ENCODE measurements at places on chromosomes 16 and 17.
A peak's percentile ranks its signal among the peaks of the same experiment; 100 is the strongest.

DNA sequence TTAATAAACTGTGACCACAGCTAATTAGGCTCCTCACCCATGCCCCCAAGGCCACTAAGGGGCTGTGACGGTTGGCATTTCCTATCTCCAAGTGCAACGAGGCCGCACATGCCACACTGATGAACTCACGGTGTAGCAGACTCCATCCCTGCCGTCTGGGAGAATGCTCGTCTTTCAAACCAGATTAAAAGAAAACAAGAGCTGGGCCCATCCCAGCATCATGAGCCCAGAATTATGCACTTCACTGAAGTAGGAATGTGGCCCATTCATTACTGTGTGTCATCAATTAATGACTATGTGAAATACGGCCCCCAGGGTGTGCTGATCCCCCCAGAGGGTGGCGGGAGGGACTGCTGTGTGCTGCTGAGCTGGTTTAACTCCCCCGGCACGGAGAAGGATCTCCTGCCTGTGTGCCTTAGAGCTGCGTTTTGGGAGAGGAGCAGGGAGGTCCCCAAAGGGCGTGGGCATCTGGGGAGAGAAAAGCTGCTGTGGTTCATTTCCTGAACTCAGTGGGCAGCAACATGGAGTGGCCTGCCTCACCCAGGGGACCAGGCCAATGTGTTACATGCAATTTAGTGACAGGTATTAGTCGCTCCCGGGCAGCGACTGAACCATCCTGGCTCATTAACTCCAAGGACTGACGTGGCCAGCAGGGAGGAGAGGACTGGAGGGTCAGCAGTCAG is 194.5 kb downstream of the FOXL1 start:
- DNase-seq, result no peak

GRCh38 chr16:46768809-46769208 is 20.7 kb upstream of the MYLK3 start:
- DNase-seq, result peak; percentile 81

- DNase-seq, result no peak
Measured at GRCh38 chr17:4229627-4230541, 33.9 kb downstream of the ANKFY1 start.

- DNase-seq, result no peak
Measured at GRCh38 chr17:37605813-37606505, 3.3 kb downstream of the SYNRG start.

DNA sequence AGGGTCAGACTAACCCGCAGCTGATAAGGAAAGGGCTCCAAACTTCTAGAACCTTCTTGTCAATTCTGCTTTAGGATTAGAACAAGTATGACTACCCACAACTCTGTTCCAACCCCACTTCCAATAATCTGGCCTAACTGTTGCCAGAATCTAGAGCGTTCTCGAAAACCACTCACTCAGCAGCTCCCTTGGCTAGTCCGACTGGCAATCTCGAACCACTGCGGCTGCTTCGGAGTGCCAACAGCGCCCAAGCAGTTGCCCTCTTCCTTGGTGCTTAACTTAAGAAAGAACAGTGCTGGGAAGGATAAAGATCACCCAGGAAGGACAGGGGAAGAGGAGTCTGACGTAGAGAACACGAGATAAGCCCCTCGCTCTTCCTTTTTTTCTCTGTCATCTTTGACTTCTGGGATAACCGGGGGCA is 818 bp downstream of the DNAJC7 start:
- no peak for DNase-seq

DNA sequence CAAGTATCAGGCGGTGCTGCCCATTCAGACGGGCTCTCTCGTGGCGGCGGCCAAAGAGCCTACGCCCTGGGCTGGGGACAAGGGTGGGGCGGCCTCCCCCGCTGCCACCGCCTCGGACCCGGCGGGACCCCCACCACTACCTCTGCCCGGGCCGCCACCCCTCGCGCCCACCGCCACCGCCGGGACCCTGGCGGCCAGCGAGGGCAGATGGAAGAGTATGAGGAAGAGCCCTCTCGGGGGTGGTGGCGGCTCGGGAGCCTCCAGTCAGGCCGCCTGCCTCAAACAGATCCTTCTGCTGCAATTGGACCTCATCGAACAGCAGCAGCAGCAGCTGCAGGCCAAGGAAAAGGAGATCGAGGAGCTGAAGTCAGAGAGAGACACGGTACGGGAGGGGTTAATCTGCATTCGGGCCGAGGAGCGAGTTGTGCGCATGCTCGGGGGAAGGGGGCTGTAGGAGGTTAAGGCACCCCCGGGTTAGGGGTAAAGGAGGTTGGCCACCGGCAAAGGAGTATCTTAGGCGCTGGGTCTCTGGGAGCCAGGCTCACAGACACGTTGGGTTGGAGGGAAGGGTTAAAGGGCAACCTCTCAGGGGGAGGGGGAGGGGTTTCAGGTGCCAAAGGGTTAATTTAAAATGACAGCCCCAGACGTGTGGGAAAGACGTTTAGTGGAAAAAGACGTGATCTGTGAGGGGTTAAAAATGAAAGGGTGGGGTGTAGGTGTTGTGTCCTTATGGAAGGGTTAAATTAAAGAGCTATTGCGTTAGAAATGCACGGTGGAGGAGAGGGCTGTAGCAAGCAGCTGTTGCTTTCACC is 1.4 kb downstream of the MSL1 start:
- no peak for DNase-seq

DNA sequence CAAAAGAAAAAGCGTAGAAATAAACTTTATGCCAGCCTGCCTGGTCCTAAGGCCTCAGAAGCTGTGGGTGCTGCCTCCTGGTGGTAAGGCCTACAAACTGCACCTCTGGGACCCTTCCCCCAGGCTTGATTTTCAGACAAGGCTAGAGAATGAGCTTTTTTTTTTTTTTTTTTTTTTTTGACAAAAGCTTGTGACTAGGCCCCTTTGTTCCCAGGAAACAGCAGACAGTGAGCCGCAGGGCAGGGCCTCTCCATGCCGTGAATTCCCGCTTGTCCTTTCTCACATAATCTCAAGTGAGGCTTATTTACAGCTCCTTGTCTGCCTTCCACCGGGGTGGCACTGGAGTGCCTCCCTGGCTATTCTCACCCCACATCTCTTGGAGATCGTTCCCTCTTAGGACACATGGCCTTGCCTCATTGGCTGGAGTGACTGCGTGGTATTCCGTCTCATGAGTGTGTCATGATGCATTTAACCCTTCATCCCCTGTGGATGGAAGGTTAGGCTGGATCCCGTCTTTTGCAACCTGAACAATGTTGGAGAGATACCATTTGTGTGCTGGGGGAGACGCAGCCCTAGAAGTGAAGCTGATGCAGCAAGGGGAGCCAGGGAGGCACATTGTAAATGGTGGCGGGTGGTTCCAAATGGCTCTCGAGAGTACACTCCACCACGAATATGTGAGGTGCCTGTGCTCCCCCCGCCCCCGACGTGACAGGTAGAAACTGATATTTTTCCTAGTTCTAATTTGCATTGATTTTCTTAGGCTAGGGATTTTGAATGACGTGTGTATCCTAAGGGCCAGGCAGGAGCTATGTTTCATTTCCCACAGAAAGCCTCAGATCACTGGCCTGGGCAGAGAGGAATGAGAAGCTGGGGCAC is 49.6 kb downstream of the USP22 start:
- DNase-seq, result peak; percentile 27

DNA sequence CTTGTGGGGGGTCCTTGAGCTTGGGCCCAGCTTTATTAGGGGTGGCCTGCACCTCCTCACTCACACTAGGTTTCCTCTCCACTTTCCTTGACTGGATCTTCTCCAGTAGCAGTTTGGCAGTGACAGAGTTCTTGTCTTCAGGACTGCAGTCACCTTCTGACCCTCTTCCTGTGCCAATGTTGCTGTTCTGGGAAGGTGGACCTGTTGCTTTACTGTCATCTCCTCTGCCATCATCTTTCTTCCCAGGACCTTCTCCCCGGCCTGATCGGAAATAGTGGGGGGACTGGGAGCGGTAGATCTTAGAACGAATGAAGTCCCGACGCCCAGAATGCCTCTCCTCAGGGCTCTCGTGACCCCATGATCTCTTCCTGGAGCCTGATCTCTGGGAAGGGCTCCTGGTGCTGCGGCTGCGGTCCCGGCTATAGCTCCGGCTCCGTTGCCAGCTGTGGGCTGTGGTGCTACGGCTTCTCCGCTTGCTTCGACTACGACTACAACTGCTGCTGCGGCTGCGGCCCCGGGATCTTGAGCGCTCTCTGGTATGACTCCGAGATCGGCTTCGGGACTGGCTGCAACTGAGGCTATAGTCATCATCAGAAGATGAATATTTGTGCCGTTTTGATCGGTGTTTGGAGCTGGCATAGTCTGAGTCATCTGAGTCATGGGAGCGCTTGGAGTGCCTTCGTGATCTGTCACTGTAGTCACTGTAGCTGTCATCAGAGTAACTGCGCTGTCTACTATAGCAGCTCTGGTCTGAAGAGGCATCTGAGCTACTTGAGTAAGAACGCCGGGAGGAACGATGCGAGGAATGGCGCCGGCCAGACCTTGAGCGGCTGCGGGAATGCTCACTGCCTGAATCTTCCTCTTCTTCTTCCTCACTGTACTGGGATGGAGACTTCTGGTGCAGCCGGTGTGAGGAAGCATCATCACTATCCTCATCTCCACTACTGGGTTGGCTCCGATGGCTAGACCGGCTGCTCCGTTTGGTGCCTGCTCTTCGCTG is 9.5 kb upstream of the ITGA2B start:
- no peak for DNase-seq

GRCh38 chr17:17022011-17022410 is 20.2 kb upstream of the MPRIP start:
- no peak for DNase-seq

GRCh38 chr16:52499060-52499440 is 47.9 kb downstream of the TOX3 start:
- no peak for DNase-seq

DNA sequence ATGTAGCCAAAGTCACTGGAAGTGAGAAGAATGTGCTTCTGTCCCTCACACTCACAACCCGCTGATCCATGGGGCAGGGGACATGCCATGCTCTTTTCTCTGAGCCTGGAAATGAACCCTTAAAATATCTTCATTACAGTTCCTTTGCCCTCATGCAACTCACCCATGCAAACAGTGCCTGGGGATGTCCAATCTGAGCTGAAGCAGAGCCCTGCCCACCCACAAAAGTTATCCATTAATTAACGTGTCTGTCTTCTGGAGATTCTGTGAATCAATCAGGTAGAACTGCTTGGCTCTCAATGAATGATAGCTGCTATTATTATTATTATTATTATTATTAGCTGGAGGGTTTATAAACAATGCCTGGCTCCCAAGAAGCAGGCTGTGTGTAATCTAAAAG is 133.7 kb downstream of the USP31 start:
- no peak for DNase-seq

GRCh38 chr17:28843816-28844148 is 1.2 kb upstream of the FAM222B start:
- DNase-seq, result no peak

GRCh38 chr16:4110065-4110464 is 6.2 kb downstream of the ADCY9 start:
- no peak for DNase-seq

DNA sequence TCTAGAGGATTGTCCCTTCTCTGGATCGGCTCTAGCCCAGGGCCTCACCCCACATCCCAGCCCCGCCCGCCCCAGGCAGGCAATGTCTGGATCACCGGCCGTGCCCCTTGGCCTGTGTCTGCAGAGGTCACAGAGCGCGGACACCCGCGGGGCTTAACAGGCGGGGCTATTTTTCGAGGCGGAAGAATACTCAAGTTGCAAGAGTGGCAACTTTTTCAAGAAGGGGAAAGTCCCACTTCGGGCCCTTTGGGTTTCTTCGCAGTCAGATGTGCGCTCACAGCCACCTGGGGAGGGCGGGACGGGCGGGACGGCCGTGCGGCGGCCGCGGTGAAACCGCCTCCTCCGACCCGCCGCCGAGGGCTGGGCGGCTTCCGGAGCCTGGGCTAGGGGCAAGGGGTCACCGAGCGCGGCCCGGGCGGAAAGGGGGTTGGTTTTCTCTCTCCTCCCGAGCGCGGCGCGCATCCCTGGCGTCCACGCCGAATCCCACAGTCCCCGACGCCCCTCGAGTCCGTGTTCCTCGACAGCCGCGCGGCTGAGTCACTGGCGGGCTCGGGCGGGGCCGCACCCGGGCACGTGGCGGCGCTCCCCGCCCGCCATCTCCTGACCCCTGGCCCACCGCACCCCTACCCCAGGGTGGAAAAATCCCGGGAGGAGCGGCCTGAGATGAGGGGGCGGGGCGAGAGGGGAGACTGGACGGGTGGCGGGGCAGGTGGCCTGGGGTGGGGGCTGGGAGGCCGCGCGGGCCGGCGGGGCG is 1.2 kb upstream of the PFN1 start:
- no peak for DNase-seq

DNA sequence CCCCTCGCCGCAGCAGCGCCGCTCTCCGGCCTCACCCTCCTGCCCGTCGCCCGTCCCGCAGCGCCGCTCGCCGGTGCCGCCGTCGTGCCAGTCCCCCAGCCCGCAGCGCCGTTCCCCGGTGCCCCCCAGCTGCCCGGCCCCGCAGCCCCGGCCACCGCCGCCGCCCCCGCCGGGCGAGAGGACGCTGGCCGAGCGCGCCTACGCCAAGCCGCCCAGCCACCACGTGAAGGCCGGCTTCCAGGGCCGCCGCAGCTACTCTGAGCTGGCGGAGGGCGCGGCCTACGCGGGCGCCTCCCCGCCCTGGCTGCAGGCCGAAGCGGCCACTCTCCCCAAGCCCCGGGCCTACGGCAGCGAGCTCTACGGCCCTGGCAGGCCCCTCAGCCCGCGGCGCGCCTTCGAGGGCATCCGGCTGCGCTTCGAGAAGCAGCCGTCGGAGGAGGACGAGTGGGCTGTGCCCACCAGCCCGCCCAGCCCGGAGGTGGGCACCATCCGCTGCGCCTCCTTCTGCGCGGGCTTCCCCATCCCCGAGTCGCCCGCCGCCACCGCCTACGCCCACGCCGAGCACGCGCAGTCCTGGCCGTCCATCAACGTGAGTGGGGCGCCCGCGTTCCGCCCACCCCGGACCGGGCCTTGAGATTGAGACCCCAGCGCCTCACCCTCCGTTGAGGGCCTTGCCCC is 15.0 kb downstream of the TBKBP1 start:
- DNase-seq, result no peak

DNA sequence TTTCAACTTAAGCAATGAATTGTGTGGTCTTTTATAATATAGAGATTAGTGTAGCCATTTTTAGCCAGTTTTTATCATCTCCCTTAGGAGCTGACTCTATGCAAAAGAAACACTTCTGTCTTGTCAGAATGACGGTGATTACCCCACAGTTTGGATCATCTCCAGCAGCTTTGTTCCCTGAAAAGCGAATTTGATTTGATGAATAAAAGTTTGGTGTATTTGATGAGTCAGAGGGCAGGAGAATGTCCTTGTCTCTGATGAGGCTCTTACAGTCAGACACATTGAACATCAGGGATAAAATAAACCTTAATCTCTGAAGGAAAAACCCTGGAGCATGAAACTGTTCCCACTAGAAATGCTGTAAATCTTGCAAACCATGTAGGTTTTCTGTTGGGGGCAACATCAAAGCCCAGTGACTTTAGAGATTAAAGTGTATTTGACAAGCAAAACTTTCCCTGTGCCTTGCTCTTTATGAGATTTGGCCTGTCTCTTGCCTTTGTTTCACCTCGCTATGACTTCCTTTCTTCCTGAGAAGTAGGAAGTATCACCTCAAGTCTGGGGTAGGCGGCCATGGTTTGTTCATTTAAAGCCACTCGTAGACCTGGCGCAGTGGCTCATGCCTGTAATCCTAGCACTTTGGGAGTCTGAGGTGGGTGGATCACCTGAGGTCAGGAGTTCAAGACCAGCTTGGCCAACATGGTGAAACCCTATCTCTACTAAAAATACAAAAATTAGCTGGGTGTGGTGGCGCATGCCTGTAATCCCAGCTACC is 209.3 kb downstream of the FTO start:
- no peak for DNase-seq

- no peak for DNase-seq
Measured at GRCh38 chr17:59550703-59551102, 14.7 kb upstream of the DHX40 start.

Data from NCI-H1417 treated with DMSO at 0.1 percent for 48 hours (cell line).